ENCODE measurements at places on chromosomes 2 and 18. TPM values are rescaled to one million over a fixed set of nuclear protein-coding genes. Genes with fewer than 3 reads are reported as not detected.

Gene MYO7B
- total RNA-seq = not detected

Gene CPO
- not detected for total RNA-seq

Gene MAP3K19
- not detected for total RNA-seq

Gene POU3F3
- total RNA-seq = not detected

Gene DSG4
- not detected for total RNA-seq

Gene SERPINB3
- total RNA-seq = 0.28 TPM

Gene ERFE
- total RNA-seq = 18.1 TPM

Gene SLC19A3
- total RNA-seq = not detected

Measured in MCF 10A (cell line).